Stimulated activated CD8-positive, alpha-beta memory T cell treated with anti-CD3 and anti-CD28 coated beads, Interleukin-7, amount 100 ng/mL, for 1 hour (primary cell): ENCODE measurements at places on chromosomes 13 and 19.

DNA sequence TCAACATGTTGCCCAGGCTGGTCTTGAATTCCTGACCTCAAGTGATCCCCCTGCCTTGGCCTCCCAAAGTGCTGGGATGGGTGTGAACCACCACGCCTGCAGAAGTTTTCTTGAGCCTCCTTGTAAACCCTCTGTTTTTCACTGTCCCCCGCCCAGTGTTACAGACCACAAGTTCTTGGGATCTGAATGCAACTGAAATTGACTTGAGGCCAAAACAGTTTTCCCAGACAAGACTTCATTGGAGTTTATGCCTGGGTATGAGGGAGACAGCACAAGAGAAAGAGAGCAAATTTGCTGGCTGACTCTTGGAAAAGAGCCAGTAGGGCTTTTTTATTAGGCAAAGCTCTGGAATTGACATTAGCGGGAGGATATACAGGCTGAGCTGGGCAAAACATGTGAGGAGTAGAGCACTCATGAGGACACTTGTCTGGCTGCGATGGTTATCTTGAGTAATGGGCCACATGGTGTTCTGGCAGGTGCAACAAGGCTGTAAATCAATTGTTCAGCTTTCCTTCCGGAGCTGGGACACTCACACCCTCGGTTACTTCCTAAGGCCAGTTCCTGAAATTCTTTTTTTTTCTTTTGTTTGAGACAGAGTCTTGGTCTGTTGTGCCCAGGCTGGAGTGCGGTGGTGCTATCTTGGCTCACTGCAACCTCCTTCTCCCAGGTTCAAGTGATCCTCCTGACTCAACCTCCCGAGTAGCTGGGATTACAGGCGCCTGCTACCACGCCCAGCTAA lies 12.7 kb upstream of the HNRNPL start:
- no peak for DNase-seq

DNA sequence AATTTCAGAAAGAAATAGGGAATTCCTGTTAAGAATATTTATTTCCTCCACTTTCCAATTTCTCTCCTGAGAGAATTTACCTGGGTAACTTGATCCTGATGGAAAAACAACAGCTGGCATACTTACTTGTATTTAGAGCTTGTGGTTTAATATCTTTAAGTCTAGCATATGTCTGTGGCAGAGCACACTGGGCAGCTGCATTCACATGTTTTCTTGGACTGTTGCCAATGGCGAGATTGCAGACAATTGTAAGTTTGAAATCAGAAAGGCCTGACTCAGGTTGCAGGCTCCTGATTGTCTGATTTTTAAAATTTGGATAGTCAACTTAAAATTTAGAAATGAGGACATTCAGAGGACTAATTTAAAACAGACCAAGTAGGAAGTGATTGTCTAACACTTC lies 66.9 kb downstream of the NHLRC3 start:
- DNase-seq = no peak

DNA sequence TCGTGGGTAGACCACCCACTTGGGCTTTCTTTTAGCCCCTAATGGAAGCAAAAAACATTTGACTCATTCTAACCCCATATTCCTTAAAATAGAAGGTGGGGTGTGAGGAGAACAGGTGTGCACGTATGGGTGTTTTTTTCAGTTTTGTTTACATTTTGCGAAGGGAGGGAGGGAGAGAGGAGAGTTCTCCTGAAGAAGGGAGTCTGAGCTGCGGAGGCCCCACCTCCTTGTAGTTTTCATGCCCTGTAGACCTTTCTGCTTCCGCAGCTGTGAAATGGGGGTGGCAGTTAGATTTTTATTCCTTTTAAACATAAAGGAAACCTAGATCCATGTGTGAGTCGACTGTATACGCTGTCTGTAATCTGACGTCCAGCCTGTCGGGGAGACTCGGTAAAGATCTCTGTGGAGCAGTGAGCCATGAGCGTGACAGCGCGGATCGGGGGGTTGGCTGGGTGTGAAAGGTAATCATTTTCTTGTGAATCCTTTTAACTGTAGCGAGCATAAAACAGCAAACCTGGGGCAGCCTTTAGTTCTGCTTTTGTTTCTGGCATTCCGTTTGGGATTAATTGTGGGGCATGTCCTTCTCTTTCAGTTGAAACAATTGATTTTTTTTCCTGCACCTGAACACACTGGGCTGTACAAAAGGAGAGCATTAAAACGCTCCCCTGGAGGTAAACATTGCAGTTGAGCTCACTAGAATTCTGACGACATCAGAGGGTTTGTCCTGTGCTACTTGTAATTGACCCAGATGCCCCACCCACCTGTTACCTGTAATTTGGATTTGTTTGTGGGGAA lies 2.3 kb downstream of the UPF1 start:
- no peak for DNase-seq

GRCh38 chr19:41546961-41547360 lies 29.0 kb upstream of the CEACAM21 start:
- DNase-seq = no peak

DNA sequence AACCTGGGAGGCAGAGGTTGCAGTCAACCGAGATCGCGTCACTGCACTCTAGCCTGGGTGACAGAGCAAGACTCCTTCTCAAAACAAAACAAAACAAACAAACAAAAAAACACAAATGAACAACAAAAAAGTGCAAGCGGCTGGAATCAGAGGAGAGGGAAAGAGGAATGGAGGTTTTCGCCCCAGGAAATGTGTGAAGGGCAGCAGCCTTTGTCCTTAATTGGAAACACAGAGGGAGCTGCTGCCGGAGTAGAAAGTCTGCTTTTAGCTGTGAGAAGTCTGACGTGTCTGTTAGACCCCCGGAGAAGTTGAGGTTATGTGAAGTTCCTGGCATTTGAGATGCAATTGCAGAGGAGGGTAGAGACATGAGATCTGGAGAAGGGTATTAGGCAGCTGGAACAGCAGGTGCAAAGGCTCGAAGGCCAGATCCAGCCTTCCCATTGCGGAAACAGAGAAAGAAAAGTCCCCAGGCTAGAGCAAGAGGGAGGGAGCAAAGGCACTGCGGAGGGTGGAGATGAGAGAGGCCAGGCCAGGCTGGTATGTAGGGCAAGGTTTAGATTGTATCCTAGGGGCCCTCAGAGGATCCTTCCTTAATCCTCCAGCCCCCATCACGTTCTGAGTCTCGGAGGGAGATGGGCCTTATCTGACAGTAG lies 473 bp downstream of the TMIGD2 start:
- no peak for DNase-seq

DNA sequence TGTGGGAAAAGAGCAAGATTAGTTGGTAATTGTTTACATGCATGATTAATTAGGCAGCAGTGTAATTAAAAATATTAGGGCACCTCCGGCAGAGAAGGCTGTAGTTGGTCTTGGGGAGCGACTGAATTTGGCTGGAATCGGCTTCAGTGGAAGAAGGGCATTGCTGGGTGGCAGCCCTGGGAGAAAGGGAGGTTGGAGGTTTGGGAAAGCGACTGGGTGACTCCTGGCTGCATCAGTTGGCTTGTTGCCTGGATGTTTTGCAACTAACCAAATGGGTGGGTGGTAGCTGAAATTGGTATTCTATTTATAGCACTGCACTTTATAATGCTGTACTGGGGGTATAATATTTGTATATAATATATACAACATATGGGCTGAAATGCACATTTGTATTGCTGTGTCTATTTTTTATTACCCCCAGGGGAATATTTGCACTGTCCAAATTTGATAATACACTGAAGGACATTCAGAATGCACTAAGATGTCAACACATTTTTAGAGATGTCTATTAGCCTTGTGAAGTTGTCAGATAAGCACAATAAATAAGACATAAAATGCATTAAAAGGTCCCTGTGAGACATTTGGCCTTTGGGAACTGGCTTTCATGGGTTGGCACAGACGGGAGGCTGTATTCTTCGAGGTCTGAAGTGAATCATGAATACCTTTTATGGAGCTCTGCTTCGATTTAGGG lies 1.7 kb downstream of the B3GLCT start:
- DNase-seq = no peak

DNA sequence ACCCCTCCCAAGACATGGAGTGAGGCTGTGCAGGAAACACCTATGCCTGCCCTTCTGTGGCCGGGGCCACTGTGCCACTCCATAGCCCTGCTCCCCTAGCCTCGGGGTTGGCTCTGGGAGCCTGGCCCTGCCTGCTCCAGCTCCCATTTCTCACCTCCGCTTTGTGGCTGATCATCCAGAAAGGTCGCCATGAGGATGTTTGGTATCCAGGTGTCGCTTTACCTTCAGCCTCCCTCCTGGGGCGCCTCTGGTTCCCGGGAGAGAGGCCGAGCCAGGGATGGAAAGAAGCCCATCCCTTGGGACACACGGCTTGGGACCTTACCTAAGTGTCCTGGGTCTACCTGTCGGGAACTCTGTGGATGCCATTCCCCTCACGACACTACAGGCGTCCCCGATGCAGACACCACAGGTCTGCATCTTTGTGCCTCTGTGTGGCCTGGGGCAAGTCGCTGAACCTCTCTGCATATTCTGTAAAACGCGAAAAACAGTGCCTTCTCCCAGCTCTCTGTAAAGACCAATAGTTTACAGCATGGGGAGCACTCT lies 3.4 kb upstream of the MCF2L start:
- no peak for DNase-seq

- no peak for DNase-seq
Measured at GRCh38 chr19:15028490-15028889, 20.8 kb upstream of the CASP14 start.

- DNase-seq = no peak
Measured at GRCh38 chr13:21324803-21325202, 134.3 kb downstream of the ZDHHC20 start.

- no peak for DNase-seq
Measured at GRCh38 chr19:18464646-18465045, 26.7 kb upstream of the ISYNA1 start.

- DNase-seq = no peak
Measured at GRCh38 chr13:43848001-43848649, 31.4 kb downstream of the CCDC122 start.

DNA sequence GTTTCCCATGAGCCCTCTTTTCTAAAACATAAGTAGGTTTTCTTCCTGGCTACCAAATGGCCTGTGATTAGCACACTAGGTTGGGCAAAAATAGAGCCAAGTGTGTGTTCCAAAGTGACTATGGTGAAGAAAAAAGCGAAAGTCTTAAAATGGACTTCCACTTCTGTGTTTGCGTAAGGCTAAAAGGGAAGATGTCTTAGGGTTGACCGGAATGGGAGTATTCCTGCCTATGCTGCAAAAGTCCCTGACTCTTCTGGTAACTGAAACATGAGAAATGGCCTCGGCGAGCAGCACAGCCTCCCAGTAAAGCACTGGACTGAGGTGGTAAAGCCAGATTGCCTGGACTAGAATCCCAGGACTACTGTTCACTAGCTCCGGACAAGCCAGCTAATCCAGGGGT lies 2.4 kb upstream of the FPR1 start:
- no peak for DNase-seq

GRCh38 chr13:24540236-24541126 lies 27.9 kb upstream of the PARP4 start:
- no peak for DNase-seq

DNA sequence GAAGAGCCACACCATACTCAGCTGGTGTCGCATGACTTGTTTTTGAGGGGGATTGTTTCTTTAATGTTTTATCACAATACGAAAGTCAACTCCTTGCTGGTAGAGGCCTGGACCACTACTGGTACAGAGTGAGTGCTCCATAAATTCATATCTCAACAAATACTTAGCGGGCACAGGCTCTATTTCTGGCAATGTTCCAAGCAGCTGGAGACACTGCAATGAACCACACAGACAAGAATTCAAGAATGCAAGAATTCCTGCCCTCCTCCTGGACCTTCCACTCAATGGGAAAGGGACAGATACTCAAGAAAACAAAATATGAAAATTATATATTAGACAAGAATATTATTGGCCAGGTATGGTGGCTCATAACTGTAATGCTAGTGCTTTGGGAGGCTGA lies 5.1 kb upstream of the FXYD5 start:
- no peak for DNase-seq

GRCh38 chr13:27038323-27038722 lies 133.3 kb downstream of the USP12 start:
- no peak for DNase-seq

DNA sequence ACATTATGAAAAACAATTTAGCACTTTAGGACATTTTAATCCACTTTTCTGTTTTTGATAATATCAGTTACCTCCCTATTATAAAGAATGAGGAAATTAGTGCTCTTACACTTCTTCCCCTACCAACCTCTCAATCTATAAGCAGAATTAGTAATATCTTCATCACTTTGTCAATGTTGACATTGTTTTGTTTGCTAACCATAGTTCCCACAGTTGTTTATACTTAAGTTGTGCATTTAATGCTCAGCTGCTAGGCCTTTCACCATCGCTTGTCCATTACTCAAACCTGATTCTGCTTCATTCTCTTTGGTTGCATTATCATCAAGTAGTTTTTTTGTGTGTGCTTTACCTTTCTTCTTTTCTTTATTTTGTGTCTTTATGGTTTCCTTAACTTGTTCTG lies 132.1 kb downstream of the CDK8 start:
- no peak for DNase-seq
